ENCODE measurements at places on chromosomes 13 and 19. TPM values are rescaled to one million over a fixed set of nuclear protein-coding genes. Genes with fewer than 3 reads are reported as not detected.
A peak's percentile ranks its signal among the peaks of the same experiment; 100 is the strongest.

The ATXN8OS gene
- not detected for total RNA-seq

The C1QTNF9B gene
- not detected for total RNA-seq

The KIR2DL1 gene
- total RNA-seq: not detected

The ZNF585A gene
- total RNA-seq: 6.2 TPM

The KL gene
- 0.09 TPM for total RNA-seq

The TRAPPC5 gene
- 64.6 TPM for total RNA-seq

GRCh38 chr13:50426927-50427326 lies 411.7 kb downstream of the KCNRG start:
- H3K4me1 ChIP-seq: no peaks in the 10 kb centered on the region
- no peaks in the 10 kb centered on the region for H3K36me3 ChIP-seq
- H3K27me3 ChIP-seq: no peaks in the 10 kb centered on the region
- no peak overlapping the region for H3K27ac ChIP-seq
- H3K4me3 ChIP-seq: no peak overlapping the region

GRCh38 chr13:50208826-50209335 lies 193.6 kb downstream of the KCNRG start:
- H3K36me3 ChIP-seq: no peaks in the 10 kb centered on the region
- peak overlapping the region; percentile 56 for H3K27ac ChIP-seq
- peaks cover 4% of the 10 kb centered on the region for H3K4me1 ChIP-seq
- H3K27me3 ChIP-seq: no peaks in the 10 kb centered on the region

- DNase-seq: no peak
- peaks cover 5% of the 10 kb centered on the region for H3K36me3 ChIP-seq
- H3K27me3 ChIP-seq: no peaks in the 10 kb centered on the region
- no peak overlapping the region for H3K4me3 ChIP-seq
- no peak overlapping the region for H3K27ac ChIP-seq
Measured at GRCh38 chr19:726993-727956, 18.5 kb downstream of the PALM start.

DNA sequence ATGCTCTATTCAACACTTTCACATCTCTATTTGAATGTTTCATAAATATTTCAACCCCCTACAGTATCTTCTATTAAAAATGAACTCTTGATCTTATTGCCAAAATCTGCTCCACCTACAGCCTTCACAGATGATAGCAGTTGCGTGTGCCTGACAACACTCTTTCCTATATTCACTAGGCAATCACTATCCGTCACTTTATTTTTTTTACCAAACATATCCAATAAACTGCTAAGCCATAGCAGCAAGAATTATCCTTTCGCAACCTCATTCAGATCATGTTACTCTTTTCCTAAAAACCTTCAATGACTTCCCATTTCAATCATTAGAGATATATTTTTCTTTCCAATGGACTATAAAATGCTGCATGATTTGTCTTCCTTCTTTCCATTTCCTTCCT lies 629.8 kb upstream of the PCDH9 start:
- H3K4me1 ChIP-seq: peaks cover 4% of the 10 kb centered on the region
- no peak for DNase-seq
- H3K4me3 ChIP-seq: no peak overlapping the region
- H3K27ac ChIP-seq: no peak overlapping the region
- no peaks in the 10 kb centered on the region for H3K36me3 ChIP-seq

GRCh38 chr13:42486711-42487198 lies 87.2 kb upstream of the TNFSF11 start:
- H3K36me3 ChIP-seq: no peaks in the 10 kb centered on the region
- no peaks in the 10 kb centered on the region for H3K27me3 ChIP-seq
- no peak overlapping the region for H3K27ac ChIP-seq
- H3K4me1 ChIP-seq: no peaks in the 10 kb centered on the region

DNA sequence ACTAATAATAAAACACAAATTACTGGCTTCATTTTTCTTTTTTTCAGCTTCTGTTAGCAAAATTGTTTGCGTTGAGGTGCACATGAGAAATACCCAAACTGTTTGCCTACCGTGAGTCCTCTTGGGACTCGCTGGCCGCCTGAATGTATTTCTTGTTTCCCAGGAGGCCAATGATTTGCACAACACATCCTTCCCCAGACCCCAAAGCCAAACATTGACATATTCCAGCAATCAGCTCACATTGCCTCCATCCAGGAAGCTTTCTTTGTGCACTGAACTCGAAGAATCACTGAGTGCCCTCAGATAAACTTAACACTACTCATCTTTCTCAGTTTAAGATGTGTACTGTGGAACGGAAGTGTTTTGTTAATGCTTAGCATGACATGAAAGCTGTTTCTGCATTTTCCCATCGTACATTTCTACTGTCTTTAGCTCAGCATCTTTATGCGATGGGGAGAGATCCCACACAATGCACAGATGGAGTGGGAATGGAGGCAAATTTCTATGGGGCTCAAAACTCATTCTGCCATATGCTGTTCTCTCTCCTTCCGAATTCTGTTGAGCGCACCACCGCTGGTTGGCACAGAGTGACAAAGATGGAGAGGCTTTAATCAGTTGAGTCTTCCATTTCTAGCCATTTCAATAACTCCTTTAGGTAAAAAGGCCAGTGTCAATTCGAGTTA lies 399.5 kb downstream of the RFC3 start:
- DNase-seq: no peak
- H3K36me3 ChIP-seq: no peaks in the 10 kb centered on the region
- H3K4me3 ChIP-seq: no peak overlapping the region
- H3K27ac ChIP-seq: no peak overlapping the region
- no peaks in the 10 kb centered on the region for H3K27me3 ChIP-seq
- no peaks in the 10 kb centered on the region for H3K4me1 ChIP-seq

- H3K4me3 ChIP-seq: no peak overlapping the region
- no peak overlapping the region for H3K27ac ChIP-seq
Measured at GRCh38 chr13:97889803-97890202, 63.7 kb upstream of the IPO5 start.

GRCh38 chr13:46659413-46660065 lies 106.6 kb downstream of the LRCH1 start:
- H3K4me3 ChIP-seq: no peak overlapping the region
- DNase-seq: no peak
- no peaks in the 10 kb centered on the region for H3K36me3 ChIP-seq
- H3K4me1 ChIP-seq: peaks cover 13% of the 10 kb centered on the region

DNA sequence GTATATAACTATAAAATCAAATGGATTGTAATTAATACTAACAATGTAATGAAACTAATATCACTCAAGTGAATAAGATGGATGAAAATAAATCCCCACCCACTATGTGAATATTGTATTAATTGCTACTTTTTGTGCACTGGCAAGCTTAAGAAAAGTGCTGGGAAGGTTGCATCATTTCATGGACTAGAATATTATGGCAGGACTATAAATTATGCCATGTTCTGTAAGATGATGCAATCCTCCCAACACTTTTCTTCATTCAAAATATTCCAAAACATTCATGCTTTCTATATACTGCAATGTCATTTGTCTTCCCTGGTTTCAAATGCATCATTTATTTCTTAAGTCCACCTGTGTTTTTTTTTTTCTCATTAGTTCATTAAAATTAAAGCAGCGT lies 457.6 kb upstream of the GPC6 start:
- H3K27me3 ChIP-seq: no peaks in the 10 kb centered on the region
- no peak overlapping the region for H3K27ac ChIP-seq
- no peak overlapping the region for H3K4me3 ChIP-seq

GRCh38 chr19:9865732-9866501 lies 30.8 kb downstream of the PIN1 start:
- H3K27ac ChIP-seq: no peak overlapping the region
- no peaks in the 10 kb centered on the region for H3K27me3 ChIP-seq
- H3K36me3 ChIP-seq: no peaks in the 10 kb centered on the region
- DNase-seq: no peak
- no peaks in the 10 kb centered on the region for H3K4me1 ChIP-seq

GRCh38 chr19:17341386-17341785 lies 4.0 kb downstream of the GTPBP3 start:
- peak; percentile 40 for DNase-seq
- peaks cover 7% of the 10 kb centered on the region for H3K4me1 ChIP-seq
- H3K27ac ChIP-seq: no peak overlapping the region
- H3K4me3 ChIP-seq: no peak overlapping the region
- peaks cover 8% of the 10 kb centered on the region for H3K36me3 ChIP-seq
- no peaks in the 10 kb centered on the region for H3K27me3 ChIP-seq

DNA sequence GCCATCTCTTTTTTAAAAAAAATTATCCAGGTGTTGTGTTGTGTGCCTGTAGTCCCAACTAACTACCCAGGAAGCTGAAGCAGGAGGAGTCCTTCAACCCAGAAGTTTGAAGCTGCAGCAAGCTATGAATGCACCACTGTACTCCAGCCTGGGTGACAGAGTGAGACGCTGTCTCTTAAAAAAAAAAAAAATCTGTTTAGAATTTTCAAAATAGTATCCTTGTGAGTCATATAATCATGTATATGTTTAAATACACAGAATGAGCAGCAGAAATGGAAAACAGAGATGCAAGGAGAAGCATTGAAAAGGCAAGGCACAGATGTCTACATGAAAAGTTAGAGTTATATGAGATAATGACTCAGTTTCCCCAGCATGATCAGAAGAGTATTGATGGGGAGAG lies 31.2 kb downstream of the SYDE1 start:
- H3K27ac ChIP-seq: no peak overlapping the region
- H3K4me3 ChIP-seq: no peak overlapping the region
- DNase-seq: no peak
- no peaks in the 10 kb centered on the region for H3K36me3 ChIP-seq
- H3K4me1 ChIP-seq: no peaks in the 10 kb centered on the region

GRCh38 chr19:58568453-58569130 lies 4.5 kb downstream of the MZF1 start:
- no peak for DNase-seq
- H3K4me1 ChIP-seq: no peaks in the 10 kb centered on the region

DNA sequence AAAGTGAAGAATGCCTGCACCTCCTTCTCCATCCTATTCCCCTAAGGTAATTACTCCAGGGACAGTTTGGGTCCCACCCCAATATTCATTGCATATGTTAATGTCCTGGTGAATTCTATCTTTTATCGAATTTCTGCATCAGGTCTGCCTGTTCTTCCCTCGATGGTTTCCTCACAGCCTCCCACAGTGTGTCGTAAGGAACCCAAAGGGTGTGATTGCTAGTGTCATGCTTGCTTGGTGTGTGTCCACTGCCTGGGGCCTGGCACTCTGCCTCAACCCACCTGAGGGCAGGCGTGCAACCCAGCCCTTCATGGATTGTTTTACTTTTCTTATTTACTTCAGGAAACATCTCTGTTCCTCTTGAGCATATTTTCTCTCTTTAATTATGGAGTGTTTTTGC lies 60.2 kb upstream of the CYSLTR2 start:
- DNase-seq: no peak
- no peaks in the 10 kb centered on the region for H3K36me3 ChIP-seq
- no peak overlapping the region for H3K4me3 ChIP-seq
- H3K27ac ChIP-seq: no peak overlapping the region
- no peaks in the 10 kb centered on the region for H3K27me3 ChIP-seq
- H3K4me1 ChIP-seq: no peaks in the 10 kb centered on the region

GRCh38 chr19:49423985-49424303 lies 703 bp upstream of the PTH2 start:
- H3K36me3 ChIP-seq: no peaks in the 10 kb centered on the region
- H3K4me1 ChIP-seq: no peaks in the 10 kb centered on the region
- H3K27me3 ChIP-seq: peaks cover 100% of the 10 kb centered on the region
- H3K4me3 ChIP-seq: no peak overlapping the region

DNA sequence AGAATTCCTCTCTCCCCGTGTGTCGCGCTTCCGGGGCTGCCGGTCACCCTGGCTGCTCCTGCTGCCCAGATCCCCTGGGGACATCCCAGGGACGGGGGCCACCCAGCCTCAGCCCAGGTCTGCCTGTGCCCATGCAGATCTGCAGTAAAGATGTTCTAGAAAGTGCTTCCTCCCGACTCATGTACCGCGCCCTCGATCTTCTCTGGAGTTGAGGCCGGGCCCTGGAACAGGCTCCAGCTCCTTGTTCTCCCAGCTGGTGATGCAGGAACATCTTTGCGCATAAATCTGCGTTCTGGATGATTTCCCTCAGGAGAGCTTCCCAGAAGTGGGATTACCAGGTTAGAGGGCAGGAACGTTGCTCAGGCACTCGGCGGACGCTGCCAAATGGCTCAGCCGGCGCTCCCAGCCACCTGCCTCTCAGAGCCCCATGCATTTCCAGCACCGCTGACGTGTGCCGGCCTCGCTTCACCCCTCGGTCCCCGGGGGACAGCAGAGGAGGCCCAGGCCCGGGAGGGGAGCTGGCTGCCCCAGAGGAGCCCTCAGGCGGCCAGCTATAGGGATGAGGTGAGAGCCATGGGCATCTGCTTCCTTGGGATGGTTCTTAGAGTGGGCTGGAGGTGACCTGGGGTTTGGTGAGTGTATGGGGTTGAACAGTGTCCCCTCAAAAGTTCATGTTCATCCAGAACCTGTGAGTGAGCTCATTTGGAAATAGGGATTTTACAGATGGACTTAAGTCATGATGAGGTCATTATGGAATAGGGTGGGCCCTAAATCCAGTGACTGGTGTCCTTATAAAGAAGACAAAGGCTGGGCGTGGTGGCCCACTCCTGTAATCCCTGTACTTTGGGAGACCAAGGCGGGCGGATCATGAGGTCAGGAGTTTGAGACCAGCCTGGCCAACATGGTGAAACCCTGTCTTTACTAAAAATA lies 42.6 kb downstream of the CRTC1 start:
- H3K36me3 ChIP-seq: peaks cover 6% of the 10 kb centered on the region
- peak overlapping the region; percentile 32 for H3K27ac ChIP-seq
- no peak overlapping the region for H3K4me3 ChIP-seq
- no peaks in the 10 kb centered on the region for H3K27me3 ChIP-seq

DNA sequence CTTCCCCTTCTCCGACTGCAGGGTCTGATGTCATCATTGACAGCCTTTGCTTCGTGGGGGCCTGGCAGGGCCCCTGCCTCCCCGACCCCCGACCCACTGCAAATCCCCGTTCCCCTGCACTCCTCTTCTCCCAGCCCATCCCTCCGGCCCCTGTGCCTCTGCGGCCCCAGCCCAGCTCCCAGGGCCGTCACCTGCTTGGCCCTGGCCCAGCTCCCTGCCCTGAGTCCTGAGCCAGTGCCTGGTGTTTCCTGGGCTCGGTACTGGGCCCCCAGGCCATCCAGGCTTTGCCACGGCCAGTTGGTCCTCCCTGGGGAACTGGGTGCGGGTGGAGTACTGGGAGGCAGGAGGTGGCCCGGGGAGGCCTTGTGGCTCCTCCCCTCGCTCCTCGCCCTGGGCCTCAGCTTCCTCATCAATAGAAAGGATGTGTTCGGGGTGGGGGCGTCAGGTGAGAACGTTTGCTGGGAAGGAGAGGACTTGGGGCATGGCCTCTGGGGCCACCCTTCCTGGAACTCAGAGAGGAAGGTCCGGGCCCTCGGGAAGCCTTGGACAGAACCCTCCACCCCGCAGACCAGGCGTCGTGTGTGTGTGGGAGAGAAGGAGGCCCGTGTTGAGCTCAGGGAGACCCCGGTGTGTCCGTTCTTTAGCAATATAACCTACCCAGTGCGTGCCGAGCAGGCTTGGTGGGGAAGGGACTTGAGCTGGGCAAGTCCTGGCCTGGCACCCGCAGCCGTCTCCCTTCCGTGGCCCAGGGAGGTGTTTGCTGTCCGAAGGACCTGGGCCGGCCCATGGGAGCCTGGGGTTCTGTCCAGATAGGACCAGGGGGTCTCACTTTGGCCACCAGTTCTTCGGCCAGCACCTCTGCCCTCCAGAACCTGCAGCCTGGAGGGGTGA lies 15.9 kb upstream of the CELF5 start:
- H3K36me3 ChIP-seq: peaks cover 13% of the 10 kb centered on the region
- no peaks in the 10 kb centered on the region for H3K4me1 ChIP-seq
- no peak overlapping the region for H3K4me3 ChIP-seq
- H3K27me3 ChIP-seq: no peaks in the 10 kb centered on the region
- no peak overlapping the region for H3K27ac ChIP-seq

GRCh38 chr13:27403727-27404385 lies 20.6 kb upstream of the GTF3A start:
- no peak overlapping the region for H3K27ac ChIP-seq
- no peaks in the 10 kb centered on the region for H3K27me3 ChIP-seq
- H3K4me3 ChIP-seq: no peak overlapping the region

- no peak for DNase-seq
- no peak overlapping the region for H3K4me3 ChIP-seq
- H3K27ac ChIP-seq: no peak overlapping the region
- H3K27me3 ChIP-seq: no peaks in the 10 kb centered on the region
Measured at GRCh38 chr13:79770056-79770455, 289.1 kb downstream of the NDFIP2 start.
